ENCODE measurements at places on chromosomes 1 and 21.

DNA sequence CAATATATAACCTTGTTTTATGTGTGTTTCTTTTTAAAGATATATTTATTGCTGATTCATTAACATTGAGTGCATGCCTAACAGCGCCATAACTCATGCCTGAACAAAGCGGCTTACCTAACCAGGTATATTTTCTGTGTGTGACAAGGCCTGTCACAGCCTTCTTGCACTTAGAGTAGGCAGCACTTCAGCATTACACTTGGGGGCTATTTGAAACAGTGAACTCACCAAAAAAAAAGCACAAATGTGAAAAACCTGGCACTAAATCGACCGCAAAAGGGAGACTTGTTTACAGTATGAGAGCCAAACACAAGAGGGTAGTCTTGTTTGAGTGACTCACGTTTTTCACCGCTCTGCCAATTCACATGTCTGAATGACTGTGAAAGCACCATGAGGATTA lies 111.7 kb downstream of the DISP1 start:
- DNase-seq, result no peak

DNA sequence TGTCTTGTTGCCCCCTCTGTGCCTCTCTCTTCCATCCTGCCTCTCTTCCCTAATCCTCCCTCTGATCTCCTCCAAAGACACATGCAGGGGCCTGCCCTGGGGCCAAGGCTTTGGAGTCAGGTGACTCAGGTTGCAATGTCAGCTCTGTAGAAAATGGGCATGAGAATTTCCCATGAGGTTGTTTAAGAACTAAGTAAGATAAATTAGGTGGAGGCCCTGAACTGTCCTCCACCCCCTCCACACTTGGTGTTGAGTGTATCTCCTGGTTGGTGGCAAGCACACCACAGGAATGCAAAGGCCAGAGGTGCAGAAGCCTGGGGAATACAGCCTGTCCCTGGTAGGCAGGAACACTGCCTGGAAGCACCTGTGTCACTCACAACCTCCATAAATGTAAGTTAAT lies 63.9 kb upstream of the GRIK3 start:
- no peak for DNase-seq

DNA sequence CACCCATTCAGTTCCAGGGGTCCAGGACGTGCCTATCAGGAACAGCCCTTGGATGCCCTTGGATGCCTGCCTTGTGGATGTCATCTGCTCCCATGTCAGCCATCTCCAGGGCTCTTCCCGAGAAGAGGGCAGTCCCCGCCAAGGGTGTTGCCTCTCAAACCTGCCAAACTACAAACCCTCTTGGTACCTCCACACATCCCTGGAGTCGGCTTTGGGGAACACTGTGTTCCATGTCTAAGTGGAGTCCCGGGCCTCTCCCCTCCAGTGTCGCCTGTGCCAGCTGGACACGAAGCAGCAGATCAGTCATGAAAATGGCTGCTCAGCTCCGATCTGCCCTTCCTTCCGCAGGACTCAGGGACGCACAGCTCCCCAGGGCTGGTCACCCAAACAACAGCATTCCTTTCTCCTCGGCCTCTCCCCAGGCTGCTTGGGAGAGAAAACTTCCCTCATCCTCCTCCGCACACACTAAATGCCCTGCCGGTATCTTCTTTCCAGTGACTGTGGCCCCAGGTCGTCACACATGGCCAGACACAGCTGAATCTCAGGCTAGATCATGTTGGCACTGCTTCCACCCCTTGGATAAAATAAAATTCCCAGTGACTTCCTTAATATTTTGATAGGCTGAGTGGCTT lies 53.4 kb downstream of the GALNT2 start:
- DNase-seq, result no peak

DNA sequence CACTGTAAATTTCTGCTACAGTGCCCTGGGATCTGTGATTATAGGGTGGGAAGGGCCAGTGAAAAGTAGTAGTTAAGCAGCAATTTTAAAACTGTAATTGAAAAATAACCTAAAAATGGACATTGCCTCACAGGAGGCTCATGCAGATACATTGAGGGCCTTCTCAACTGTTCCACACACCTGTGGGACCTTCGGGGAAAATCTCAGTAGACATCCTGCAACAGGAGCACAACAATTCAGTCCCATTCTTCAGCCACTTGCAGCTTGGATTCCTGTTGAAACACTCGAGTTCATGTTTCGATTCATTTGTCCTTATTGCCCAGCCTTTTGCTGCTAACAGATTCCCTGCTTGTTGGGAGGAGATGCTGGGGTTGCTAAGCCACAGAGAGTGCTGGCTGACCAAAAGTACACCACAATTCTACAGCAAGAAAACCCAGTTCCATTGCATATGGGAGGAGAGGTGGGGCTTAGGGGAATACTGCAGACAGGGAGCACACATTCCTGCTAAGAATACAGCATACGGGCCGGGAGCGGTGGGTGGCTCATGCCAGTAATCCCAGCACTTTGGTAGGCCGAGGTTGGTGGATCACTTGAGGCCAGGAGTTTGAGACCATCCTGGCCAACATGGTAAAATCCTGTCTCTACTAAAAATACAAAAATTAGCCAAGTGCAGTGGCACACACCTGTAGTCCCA lies 4.5 kb downstream of the TMCC2 start:
- DNase-seq, result no peak

- no peak for DNase-seq
Measured at GRCh38 chr1:223244366-223245103, 101.5 kb upstream of the TLR5 start.

- no peak for DNase-seq
Measured at GRCh38 chr1:151003180-151003579, 3.5 kb downstream of the MINDY1 start.

GRCh38 chr1:27615346-27616192 lies 11.6 kb upstream of the AHDC1 start:
- no peak for DNase-seq

GRCh38 chr1:84406346-84406861 lies 8.1 kb downstream of the DNASE2B start:
- no peak for DNase-seq

DNA sequence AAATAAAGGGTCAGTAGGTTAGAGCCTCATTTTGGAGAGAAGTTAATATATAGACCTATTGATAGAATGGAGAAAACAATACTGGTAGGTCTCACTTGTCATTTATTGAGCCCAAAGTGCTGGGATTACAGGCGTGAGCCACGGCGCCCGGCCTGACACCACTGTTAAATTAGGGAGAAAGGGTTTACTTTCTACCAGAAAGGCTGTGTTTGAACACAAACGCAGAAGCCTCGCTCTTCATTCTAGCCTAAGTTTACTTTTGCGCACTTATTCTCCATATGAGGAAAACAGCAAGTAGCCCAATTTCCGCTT lies 710 bp upstream of the PRPF3 start:
- no peak for DNase-seq

DNA sequence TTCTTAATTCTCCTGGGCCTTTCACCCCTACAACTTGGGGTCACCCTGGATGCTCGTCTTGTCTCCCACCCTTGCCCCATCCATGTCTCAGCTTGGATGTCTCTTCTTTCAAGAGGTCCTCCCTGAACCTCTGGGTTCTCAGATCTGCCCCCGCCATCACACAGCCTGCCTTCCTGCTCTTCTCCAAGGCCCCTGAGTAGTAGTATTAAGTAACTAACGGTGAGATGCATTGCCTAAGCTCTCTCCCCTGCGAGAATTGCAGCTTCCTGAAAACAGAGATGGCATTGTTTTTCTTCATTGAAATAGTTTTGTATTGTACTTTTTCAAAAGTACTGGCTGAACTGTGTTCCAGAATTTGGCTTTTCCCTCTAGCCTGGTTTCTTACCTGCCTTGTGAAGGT lies 16.0 kb downstream of the MIIP start:
- DNase-seq, result no peak

- DNase-seq, result no peak
Measured at GRCh38 chr1:63931468-63931867, 157.7 kb downstream of the ROR1 start.

GRCh38 chr1:938711-939489 lies 15.2 kb downstream of the SAMD11 start:
- DNase-seq, result no peak

DNA sequence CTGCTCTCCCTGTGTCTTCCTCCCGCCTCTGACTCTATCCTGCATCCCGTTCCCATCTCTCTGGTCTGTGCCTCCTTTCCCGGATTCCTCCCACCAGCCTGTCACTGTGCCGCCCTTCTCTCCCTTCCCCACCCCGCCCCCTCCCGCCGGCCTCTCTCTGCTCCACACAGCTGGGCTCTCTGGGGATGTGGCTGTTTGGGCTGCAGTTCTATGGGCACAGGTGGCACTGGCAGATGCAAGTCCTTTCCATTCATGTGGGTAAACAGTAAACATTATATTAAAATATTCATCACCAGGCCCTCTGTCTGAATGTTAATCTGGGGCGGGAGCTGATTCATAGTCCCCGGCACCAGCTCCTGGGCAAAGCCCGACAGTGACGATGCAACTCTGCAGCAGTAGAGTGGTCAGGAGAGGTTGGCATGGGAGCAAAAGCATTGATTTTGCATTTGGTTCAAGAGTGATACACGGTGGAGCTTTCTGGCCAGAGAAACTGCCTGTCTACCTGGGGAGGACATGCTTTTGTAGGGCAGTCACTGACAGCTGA lies 249.3 kb downstream of the TNR start:
- no peak for DNase-seq

- no peak for DNase-seq
Measured at GRCh38 chr21:37006486-37007291, at the start of gene RIPPLY3. RIPPLY3 (plus strand) TSS chr21:37006702; CDS start chr21:37006773, 71 bp downstream.

GRCh38 chr1:8780405-8780804 lies 37.0 kb downstream of the RERE start:
- DNase-seq, result no peak

GRCh38 chr1:44212355-44213221 lies 683 bp upstream of the DMAP1 start:
- DNase-seq, result no peak

DNA sequence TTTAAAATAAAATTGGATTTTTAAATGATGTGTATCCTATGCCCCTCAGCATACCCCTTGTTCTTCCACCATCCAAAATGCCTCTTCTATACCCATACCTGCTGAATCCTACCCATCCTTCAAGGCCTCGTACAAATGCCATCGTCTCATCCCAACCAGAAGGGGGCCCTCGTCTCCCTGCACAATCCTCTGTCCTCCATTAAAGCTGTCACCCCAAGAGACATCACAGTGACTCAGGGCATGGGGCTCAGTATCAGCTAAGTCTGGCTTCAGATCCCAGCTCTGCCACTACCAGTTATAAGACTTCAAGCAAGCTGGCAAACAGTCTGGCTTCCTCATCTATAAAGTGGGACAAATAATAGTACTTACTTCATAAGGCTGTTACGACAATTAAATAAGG lies 23.8 kb downstream of the IGFN1 start:
- DNase-seq, result no peak

DNA sequence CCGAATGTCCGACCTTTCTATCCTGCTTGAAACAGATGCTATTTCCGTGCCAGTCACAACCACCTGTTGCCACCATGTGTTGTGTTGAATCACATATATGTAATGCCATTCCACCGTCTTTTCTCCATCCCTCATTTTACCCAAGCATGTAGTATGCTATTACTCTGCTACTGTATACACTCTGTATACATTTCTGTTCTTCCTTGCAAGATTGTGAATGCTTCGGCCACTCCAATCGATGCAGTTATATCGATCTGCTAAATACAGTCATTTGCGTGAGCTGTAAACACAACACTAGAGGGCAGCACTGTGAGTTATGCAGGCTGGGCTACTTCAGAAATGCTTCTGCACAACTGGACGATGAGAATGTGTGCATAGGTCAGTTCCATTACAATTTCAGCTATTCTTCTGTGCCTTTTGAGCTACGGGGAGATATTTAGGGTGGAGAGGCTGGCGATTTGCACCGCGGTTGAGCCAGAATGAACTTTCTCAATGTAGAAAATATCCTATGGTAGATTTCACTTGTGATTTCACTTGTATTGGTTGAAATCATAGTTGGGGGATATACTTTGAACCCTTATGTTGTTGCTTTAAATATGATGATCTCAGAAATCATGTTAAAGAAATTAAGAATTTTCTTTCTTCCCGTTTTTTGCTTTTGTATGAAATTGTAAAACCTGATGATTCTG lies 289.8 kb downstream of the NTNG1 start:
- DNase-seq, result no peak

GRCh38 chr1:50488356-50488755 lies 65.1 kb upstream of the DMRTA2 start:
- DNase-seq, result no peak

GRCh38 chr1:20446796-20447195 lies 39.2 kb downstream of the CAMK2N1 start:
- no peak for DNase-seq

- no peak for DNase-seq
Measured at GRCh38 chr1:30305061-30305460, 418.3 kb downstream of the MATN1 start.

DNA sequence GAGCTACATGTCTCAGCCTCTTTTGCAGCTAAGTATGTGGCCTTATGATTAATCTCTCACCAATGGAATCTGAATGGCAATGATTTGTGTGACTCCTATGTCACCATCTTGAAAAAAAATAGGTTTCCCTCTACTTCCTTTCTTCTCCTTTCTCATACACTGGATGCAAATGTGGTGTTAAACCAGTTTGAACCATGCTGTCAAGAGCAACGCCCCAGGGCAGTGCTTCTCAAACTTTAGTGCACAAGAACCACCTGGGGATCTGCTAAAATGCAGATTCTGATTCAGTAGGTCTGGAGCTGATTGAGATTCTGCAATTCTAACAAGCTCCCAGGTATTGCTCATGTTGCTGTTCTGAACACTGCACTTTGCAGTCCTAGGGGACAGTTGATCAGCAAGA lies 44.7 kb upstream of the ZNF644 start:
- no peak for DNase-seq

Measured in NCI-H1417 treated with DMSO at 0.1 percent for 48 hours (cell line).